Liver (tissue), 10 donors: ENCODE measurements at places on chromosomes 3 and 15.

DNA sequence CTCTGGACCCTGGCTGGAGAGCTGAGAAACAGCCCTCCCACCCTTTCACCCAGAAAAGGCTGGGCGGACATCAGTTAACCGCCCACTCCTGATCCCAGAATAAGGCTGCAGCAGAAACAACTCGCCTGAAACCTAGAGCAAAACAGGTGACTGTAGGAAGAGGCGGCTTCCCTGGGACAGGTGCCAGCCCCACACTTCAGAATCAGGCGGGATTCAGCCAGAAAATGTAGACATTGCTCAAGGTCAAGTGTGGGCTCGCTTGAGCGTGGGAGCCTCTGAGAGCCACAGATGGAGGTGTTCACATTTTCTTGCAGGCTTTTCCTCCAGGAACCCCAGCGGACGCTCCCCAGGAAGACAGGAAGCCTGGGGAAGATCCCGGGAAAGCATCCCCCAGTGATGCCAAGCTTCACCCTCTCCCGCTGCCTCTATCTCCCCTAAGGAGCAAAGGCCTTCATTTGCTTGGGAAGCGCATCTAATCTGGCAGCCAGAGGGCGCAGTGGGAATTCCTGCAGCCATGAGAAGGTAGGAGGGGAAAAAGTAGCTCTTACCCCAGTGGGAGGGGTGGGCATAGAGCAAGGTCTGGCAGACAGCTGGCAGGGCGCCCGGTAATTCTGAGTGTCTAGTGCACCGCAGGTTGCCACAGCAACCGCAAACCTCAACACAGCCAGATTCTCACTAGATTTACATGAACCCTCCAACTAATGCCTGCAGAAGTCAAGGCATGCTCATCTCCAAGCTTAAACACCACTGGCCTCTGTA, 77.7 kb downstream of the OCA2 start:
- DNase-seq: peak; percentile 85

DNA sequence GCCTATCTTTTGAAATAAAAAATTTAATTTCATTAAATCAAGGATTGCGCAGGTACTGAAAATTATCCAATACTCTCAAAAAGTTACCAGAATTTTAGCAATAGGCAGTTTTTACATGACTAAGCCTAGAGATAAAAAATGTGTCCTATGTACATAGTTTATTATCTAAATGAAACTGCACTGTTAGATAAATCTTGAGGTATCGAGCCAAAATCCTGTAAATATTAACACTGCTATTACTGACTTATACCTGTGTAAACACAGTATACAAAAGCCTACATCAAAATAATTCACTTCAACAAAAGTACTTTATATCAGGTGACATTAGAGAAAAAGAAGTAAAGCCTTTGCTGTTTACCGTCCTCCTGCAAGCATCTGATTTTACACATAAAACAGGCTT, 60.7 kb downstream of the TASOR start:
- no peak for DNase-seq

DNA sequence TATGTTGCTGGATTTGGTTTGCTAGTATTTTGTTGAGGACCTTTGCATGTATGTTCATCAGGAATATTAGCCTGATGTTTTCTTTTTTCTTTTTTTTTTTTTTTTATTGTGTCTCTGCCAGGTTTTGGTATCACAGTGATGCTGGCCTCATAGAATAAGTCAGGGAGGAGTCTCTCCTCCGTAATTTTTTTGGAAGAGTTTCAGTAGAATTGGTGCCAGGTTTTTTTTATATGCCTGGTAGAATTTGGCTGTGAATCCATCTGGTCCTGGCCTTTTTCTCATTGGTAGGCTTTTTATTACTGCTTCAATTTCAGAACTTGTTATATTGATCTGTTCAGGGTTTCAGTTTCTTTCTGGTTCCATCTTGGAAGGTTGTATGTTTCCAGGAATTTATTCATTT, 165.8 kb downstream of the VPS8 start:
- no peak for DNase-seq

DNA sequence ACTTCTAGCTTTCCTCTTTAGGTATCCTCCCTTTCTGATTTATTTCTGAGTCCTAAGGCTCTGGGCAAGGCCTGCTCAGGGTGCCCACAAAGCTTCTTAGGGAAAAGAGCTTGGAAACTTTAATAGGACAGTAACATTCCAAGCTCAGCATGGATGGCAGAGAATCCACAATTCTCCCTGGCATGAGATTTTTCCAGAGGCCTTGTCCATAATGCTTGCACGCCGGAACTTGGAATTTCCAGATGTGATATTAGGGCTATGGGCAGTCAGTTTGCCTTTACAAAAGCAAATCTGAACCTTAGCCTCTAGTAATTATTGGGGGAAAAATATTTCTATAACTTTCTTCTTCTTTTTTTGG, 139.0 kb upstream of the RBMS3 start:
- DNase-seq: no peak

- DNase-seq: no peak
These were observed 136.6 kb upstream of the RARB start for GRCh38 chr3:25291481-25291905.

DNA sequence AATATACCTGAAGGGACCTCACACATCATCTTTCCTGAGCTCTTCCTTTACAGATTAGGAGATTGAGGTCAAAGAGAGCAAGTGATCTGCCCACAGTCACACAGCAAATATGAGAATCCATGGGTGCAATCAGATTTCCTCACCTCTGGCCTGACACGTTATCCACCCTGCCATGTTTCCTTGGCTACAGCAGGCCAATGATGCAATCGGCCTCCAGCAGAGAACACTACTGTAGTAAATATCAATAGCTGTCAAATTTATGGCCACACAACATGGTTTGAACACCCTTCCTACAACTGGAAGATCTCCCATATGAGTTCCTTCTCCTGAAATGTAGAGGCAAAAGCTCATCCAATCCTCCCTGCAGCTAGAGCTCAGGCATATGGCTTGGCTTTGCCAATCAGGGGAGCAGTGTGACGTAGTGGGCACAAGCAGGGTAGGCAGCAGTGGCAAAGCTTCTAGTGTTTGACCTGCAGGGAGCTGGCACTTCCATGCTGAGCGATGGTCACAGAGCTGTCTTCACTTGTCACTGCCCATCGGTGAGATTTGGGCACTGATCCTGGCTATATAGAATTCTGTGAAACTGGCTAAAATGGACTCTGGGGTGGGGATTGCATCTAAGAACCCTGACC, 271.3 kb downstream of the TJP1 start:
- no peak for DNase-seq
